ENCODE measurements at places on chromosomes 2 and 18.
A peak's percentile ranks its signal among the peaks of the same experiment; 100 is the strongest.

GRCh38 chr18:2715990-2716389 lies 60.5 kb downstream of the SMCHD1 start:
- no peak for DNase-seq

GRCh38 chr2:3519255-3520205 lies at the start of gene ADI1:
ADI1 (minus strand) TSS chr2:3519531; CDS start chr2:3519487, 44 bp downstream.
- peak; percentile 85 for DNase-seq

DNA sequence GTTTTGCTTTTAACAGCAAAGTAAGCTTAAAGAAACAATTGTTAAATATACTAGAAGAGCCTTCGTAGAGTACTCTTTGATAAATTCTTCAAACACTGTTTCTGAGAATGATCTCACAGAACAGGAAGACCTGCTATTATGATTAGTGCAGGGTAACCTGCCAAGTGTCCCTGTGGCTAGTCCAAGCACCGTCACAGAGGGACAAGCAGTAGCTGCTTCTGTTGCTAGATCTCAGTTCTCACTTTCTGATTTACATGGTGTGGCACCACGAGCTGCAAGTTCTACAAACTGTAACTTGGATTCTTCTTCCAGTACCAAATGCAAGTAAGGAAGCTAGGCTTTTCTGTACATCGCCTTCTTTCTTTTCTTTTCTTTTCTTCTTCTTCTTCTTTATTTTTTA lies 121.5 kb downstream of the PIEZO2 start:
- no peak for DNase-seq

GRCh38 chr18:49647496-49648168 lies 85.8 kb downstream of the LIPG start:
- DNase-seq: no peak

DNA sequence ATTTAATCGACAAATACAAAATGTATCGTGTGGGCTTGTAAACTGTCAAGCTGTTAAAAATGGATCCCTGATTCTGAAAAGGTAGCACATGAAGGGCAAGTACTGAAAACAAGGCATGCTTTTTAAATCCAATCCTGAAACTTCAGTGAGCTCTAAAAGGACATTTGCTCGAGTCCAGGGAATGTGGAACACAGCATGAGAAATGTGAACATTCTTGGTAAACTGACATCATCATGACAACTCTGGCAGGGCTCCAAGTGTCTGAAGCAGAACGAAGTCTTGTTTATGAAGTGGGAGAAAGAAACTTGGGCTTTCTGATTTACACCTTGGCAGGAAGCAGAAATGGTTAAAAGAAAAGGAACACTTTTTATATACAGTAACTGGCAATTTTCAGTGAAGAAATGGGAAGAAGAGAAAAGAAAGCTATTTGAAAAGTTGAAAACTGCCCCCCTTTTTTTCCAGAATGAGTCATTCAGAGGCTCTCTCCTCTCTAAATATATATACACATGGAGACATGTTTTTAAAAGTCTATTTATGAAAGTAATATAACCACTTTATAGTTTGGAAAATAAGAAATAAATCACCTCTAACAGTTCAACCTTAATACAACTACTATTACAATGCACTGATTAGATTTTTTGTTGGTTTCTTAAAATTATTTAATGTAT lies 120.8 kb downstream of the GAREM1 start:
- no peak for DNase-seq

- no peak for DNase-seq
These were observed 6.9 kb downstream of the OTX1 start for GRCh38 chr2:63057249-63058143.

DNA sequence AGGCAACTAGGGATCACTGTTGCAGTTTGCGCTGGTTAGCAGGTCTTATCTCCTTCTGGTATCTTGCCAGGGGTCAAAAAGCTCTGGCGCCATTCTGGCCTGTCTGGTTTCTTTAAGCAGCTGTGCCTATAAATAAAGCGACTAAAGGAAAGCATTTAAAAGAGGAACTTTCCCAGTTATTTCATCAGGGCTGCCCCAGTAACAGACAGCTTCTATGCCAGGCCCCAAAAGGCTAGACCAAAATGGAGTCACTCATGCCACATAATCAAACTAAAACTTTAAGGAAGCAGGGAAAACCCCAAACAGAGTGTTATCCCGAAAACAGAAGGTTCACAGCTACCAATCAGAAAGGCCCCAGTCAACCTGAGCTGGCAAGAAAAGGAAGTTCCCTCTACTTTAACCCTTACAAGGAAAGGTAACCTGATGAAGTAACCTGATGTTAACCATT lies 41.2 kb upstream of the HNRNPA3 start:
- DNase-seq: no peak

GRCh38 chr2:74887960-74888700 lies 54.2 kb downstream of the HK2 start:
- no peak for DNase-seq

- DNase-seq: peak; percentile 28
These were observed 192.1 kb upstream of the CXCR4 start for GRCh38 chr2:136310005-136310495.

GRCh38 chr18:57915865-57916582 lies 112.9 kb upstream of the ATP8B1 start:
- DNase-seq: peak; percentile 5

DNA sequence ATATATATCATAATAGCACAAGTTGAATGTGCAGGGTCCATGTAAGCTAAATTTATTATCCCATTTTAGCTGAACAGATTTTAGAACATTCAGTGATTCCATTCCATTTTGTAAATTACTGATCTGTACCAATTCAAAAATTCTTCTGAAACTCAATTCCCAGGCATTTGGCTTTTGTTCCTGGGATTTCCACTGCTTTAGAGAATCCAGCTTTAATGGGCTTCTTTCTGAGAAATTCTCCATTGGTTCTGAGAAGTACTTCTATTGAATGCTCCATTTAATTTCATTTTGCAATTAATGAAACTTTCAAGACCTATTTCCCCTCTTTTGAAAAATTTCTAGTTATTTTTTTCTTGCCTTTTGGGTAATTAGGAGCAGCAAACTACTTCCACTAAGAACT lies 36.8 kb downstream of the BCL2 start:
- DNase-seq: no peak

DNA sequence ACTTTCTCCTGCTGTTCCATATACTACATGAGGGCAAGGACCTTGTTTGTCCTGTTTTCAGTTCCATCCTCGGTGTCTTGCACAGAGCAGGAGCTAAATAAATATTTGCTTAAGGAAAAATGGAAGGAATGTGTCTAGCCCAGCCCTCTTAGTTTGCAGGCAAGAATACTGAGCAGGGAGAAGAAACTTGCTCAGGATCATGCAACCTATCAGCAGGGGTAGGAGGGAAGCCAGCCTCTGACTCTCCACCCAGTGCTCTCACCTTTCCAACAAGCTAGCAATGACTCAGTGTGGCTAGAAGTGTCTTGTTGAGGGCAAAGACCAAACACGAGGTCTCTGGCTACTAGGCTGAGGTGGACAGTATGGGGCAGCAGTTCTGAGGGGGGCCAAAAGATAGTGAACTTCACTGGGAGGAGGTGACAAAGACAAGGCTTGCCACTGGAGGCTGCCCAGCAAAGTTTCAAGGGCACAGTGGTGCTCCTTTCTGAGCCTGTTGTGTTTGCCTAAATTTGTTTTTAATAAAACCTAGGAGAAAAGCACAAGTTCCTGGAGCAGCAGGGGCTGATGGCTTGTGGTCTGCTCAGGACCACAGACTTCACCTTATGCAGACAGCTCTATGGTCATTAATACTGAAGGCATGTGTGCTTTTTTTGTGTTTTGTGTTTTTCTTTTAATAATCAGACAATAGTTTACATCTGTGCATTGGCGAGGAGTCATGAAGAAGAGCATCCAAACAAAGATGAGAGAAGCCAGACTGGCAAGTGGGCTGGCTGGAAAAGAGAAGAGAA lies 49.1 kb upstream of the CTAGE1 start:
- no peak for DNase-seq

- DNase-seq: no peak
These were observed 99.0 kb downstream of the DGKD start for GRCh38 chr2:233453111-233453915.

GRCh38 chr2:143690235-143690634 lies 561.0 kb downstream of the ARHGAP15 start:
- DNase-seq: no peak

- no peak for DNase-seq
These were observed 77.8 kb upstream of the HS6ST1 start for GRCh38 chr2:128396500-128396891.

DNA sequence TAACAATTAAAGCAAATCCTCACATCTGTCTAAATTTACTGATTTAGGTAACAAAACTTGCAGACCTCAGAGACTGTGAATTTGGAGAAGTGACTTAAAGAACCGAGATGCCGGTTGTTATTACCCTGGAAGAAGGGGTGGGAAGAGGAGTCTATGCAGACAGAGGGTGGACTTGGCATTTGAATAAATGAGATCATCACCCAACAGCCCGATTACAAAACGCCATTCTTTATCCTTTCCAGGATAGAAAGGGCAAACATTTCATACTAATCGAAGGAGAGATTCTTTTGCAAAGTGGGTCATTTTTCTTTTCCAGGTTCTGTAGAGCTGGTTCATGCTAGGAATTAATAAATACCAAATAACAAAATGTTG lies 73.1 kb upstream of the TPO start:
- DNase-seq: no peak
